Neural progenitor cell (in vitro differentiated cells): ENCODE measurements at places on chromosomes 7 and 10.

DNA sequence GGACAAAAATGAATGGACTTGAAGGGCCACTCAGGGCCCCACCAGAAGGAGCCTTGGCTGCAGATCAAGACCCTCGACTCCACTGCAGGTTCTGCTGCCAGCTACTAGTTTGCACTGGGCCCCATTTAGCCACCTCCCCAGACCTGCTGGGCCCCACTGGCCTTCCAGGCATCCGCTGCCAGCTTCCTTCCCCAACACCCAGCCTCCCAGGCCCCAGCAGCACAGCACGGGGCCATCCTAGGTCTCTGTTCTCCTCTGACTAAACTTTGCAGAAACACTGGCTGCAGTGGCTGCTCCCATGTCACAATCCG lies 277.4 kb upstream of the KLF14 start:
- DNase-seq = no peak

GRCh38 chr10:96588060-96588554 lies 1.3 kb upstream of the TM9SF3 start:
- no peak for DNase-seq

DNA sequence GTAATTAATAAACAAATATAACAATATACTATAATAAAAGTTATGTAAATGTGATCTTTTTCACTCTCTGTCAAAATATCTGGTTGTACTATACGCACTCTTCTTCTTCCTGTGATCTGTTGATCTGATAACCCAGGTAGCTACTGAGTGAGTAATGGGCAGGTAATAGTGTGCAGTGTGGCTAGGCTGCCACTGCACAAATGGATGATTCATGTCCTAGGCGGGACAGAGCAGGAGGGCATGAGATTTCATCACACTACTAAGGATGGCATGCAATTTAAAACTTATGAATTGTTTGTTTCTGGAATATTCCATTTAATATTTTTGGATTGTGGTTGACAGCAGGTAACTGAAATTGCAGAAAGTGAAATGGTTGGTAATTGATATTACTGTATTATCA lies 44.5 kb downstream of the TAS2R16 start:
- no peak for DNase-seq

DNA sequence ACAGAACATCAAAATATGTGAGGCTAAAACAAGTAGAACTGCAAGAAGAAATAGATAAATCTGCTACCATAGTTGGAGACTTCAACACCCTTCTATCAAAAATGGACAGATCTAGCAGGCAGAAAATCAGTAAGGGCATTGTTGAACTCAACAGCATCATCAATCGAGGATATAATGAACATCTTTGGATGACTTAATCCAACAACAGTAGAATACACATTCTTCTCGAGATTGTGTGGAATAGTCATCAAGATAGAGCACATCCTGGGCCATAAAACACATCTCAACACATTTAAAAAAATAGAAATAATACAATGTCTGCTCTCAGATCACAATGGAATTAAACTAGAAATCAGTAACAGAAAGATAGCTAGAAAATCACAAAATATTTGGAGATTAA lies 9.9 kb downstream of the IGFBP1 start:
- DNase-seq = no peak

DNA sequence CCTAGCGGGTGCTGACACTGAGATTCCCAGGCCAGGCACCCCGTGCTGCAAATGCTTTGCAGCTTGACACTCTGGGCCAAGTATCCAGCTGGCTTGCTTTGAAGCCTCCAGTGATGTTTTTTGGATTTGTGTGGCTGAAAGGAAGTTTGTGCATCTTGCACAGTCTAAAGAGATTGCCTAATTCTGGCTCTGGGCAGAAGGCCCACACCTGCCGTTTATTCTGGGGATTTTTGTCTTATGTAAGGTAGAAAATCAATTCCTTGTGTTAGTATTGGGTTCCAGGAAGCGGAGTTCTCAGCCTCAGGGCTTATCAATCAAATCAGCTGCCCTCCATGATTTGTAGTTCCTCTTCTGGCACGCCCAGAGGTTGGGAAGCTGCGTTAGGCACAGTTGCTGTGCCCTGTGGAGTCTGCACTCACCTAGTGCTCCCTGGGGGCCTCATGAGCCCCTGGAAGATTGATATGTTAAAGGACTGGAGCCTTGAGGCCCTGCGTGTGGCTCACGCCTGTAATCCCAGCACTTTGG lies 8.4 kb upstream of the PURB start:
- DNase-seq = no peak

DNA sequence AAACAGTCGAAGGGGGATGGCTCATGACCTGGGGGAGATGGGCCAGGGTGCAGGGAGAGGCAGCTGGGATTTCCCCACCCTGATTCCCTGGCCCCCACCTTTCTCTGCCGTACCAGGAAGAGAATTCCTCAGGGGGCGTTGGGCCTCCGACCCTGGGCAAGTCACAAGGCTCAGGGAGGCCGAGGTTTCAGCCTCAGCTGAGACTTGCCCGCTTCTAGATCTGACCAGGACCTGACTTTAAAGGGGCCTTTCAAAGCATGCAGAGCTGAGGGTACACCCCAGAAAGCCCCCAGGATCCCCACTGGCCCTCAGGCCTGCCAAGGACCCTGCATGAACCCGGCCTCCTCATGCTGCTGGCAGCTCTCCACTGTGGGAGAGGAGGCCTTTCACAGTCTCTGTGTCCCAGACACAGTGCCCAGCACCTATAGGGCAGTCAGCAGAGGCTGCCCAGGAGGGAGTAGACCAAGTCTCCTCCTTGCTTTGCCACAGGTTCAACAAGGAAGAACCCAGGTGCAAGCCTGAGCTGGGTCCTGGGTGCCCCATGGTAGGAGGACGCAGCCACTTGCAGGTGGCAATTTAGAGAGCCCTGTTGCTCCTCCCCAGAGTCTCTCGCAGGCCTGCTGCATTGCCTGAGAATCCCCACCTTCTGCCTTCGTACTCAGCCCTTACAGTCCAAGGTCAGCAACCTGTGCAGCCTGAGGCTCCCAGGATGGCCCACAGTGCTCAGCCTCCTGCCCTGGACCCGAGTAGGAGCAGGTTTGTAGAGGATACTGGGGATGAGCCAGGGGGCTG lies 89.3 kb downstream of the CHST15 start:
- no peak for DNase-seq

- DNase-seq = no peak
These were observed 517.6 kb downstream of the KCNMA1 start for GRCh38 chr10:77120012-77120411.
